ENCODE measurements at places on chromosomes 11 and 22. TPM values are rescaled to one million over a fixed set of nuclear protein-coding genes. Genes with fewer than 3 reads are reported as not detected.

DNA sequence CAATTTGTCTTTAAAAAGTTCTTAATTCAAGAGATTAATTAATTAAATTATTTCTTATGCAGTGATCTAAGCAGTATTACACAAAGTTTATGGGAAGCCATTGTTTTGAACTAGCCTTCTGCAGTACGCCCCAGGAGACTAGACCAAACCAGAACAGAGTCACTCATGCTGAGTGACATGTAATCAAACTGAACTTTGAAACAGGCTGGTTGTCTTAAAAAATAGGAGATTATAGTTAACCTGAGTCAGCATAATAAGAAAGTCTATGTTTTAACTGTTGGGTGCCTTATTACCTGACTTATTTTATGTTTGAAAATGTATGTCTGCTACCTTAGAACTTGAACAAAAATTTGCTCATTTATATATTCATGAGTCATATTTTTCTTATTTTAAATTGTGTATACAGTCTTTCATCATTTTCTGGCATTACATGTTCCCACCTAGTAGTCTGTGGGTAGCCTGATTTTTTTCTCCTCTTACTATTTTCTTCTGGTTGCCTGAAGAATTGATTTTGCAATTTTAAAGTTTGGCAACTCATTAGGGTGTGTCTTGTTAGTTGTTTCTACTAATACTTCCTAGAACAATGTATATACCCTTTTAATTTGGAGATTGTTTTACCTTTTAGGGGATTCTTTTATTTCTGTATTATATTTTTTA lies 161.4 kb downstream of the AASDHPPT start:
- no peak overlapping the region for H3K27ac ChIP-seq
- H3K4me1 ChIP-seq, result no peaks in the 10 kb centered on the region
- no peaks in the 10 kb centered on the region for H3K36me3 ChIP-seq
- H3K4me3 ChIP-seq, result no peak overlapping the region

DNA sequence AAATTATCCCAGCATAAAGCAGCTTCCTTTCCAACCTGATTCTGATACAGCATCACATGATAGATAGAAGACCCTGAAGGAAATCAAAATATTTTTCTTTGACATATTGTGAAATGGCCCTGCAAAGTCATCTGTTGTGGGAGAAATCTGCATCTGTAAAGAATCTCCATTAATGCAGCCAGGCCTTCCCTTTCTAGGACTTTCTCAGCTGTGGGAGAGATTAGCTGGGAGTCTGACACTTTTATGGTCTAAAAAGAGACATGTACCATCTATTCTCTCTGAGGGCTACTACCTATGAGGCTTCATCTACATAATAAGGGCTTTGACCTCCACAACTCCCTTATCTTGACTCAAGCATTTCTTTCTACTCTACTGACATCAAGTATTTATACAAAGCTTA lies 238.1 kb downstream of the SWAP70 start:
- H3K27ac ChIP-seq, result peak overlapping the region; percentile 84
- no peaks in the 10 kb centered on the region for H3K27me3 ChIP-seq
- no peak overlapping the region for H3K4me3 ChIP-seq
- H3K4me1 ChIP-seq, result peaks cover 75% of the 10 kb centered on the region
- peaks cover 13% of the 10 kb centered on the region for H3K36me3 ChIP-seq

DNA sequence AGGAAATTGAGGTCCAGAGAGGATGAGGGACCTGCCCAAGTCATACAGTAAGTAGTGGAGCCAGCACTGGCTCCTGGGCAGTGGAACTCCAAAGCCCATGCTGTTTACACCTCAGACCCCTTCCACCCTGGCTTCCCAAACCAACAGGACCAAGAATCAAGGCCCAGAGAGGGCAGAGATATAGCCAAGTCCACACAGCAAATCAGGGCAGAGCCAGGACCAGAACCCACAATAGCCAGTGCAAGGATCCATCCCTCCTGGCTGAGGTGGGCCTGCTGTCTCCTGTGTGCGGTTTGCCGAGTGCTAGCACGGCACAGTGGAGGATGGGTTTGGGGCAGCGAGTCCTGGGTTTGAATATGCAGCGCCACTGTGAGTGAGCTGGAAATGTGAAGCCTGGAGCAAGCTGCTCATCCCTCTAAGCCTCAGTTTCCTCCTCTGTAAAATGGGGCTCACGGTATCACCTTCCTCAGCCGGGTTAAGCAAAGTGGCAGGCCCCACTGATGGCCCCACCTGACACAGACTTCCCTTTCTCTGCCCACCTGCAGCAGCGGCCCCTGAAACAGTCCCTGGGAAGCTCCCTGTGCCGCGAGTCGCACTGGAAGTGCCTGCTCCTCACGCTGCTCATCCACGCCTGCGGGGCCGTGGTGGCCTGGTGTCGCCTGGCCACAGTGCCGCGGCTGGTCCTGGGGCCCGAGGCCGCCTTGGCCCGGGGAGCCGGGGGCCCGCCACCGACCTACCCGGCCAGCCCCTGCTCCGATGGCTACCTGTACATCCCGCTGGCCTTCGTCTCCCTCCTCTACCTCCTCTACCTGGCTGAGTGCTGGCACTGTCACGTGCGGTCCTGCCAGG lies 2.3 kb downstream of the TMEM151A start:
- H3K4me1 ChIP-seq, result peaks cover 18% of the 10 kb centered on the region
- peaks cover 19% of the 10 kb centered on the region for H3K27me3 ChIP-seq
- H3K4me3 ChIP-seq, result no peak overlapping the region
- no peaks in the 10 kb centered on the region for H3K36me3 ChIP-seq

GRCh38 chr11:43681401-43681942 lies 934 bp downstream of the HSD17B12 start:
- DNase-seq, result no peak
- H3K36me3 ChIP-seq, result peaks cover 15% of the 10 kb centered on the region
- peak overlapping the region; percentile 97 for H3K27ac ChIP-seq
- H3K4me1 ChIP-seq, result peaks cover 41% of the 10 kb centered on the region
- peak overlapping the region; percentile 92 for H3K4me3 ChIP-seq

DNA sequence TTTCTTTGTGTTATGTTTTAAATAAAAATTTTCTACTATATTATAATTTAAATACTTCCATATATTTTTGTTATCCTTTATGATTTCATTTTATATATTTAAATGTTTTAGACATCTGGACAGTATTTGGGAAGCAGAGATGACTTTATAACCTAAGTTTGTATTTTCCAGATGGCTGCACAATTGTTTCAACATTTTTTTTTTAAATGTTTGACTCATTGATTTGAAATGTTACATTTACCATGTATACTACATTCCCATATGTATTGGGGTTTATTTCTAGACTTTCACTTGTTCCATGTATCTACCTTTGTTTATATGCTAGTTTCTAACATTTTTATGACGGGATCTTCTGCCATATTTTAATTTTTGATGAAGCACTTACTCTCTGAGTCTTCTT lies 766.5 kb downstream of the METTL15 start:
- H3K27ac ChIP-seq, result no peak overlapping the region
- no peak overlapping the region for H3K4me3 ChIP-seq
- H3K27me3 ChIP-seq, result no peaks in the 10 kb centered on the region
- no peaks in the 10 kb centered on the region for H3K4me1 ChIP-seq
- no peak for DNase-seq

ADM2 gene
- 21.1 TPM for total RNA-seq

DNA sequence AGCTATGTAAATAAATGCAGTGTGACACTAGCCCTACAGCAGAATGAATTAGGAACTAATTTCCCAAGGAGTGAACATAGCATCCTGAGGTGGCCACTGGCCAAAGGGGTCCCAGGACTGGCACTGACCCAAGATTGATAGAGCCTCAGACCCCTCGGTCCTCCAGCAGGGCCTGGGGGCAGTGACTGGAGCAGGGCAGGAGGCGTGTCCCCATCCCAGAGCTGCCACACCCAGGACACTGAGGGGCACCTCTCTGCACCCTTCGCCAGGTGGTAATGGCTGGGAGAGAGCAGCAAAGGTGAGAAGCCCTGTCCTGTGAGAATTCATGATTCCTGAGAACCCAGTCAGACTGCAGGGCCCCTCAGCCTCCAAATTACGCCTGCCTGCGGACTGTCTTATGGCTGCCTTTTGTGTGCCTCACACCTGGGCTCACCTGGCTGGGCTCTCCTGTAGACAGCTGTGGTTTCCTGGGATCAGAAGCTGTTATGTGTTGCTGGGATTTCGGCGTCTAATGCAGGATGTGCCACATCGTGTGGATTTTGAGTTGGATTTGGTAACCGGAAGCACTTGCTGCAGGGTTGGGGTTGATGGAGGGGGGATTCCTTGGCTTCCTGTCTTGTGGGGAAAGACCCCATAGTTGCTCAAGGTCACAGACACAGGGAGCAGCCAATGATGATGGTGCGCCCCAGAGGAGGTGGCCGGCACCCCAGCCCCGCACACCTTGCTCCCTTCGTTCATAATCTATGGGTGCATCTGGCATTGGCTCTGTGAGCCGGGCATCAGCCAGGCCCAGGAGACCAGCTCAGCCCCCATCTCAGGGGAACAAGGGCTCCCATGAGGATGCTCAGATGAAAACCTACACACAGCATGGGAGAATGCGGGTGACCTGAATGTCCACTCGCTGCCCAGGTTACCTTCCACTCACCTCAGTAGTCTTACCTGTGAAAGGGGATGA lies 582.9 kb downstream of the BRD1 start:
- H3K4me1 ChIP-seq, result no peaks in the 10 kb centered on the region
- peak; percentile 83 for DNase-seq
- no peaks in the 10 kb centered on the region for H3K27me3 ChIP-seq
- no peak overlapping the region for H3K4me3 ChIP-seq
- no peaks in the 10 kb centered on the region for H3K36me3 ChIP-seq
- no peak overlapping the region for H3K27ac ChIP-seq

HORMAD2 gene
- not detected for total RNA-seq

GRCh38 chr11:76610371-76610770 lies 60.2 kb downstream of the LRRC32 start:
- no peak overlapping the region for H3K4me3 ChIP-seq
- H3K27me3 ChIP-seq, result no peaks in the 10 kb centered on the region
- no peaks in the 10 kb centered on the region for H3K36me3 ChIP-seq
- no peak overlapping the region for H3K27ac ChIP-seq
- H3K4me1 ChIP-seq, result peaks cover 27% of the 10 kb centered on the region
- DNase-seq, result no peak

DNA sequence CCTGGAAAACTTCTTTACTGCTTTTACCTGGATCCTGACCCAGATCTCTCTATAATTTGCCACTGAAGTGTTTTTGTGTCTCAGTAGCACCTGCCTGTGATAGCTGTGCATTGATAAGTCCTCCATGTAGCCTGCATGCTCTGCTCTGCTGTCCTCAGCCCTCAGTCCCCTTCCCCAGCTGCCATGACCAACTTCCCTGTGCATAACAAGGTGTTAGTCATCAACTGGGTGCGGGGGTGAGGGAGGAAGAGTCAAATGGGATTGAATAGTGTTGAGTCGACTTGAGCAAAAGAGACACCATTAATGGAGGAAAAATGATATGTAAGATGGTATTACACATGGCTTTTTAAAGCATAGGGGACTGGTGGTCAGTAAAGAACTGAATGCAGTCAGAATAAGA lies 92.2 kb upstream of the PLET1 start:
- peaks cover 6% of the 10 kb centered on the region for H3K27me3 ChIP-seq
- H3K4me3 ChIP-seq, result no peak overlapping the region
- DNase-seq, result no peak
- H3K4me1 ChIP-seq, result no peaks in the 10 kb centered on the region

- H3K4me3 ChIP-seq, result no peak overlapping the region
- no peaks in the 10 kb centered on the region for H3K27me3 ChIP-seq
- peak; percentile 8 for DNase-seq
- H3K27ac ChIP-seq, result peak overlapping the region; percentile 19
These were observed 24.2 kb upstream of the TMEM123 start for GRCh38 chr11:102476812-102477211.

GRCh38 chr11:130192845-130193267 lies 33.3 kb downstream of the ST14 start:
- H3K27me3 ChIP-seq, result peaks cover 9% of the 10 kb centered on the region
- H3K36me3 ChIP-seq, result no peaks in the 10 kb centered on the region
- no peak overlapping the region for H3K27ac ChIP-seq
- DNase-seq, result no peak
- no peak overlapping the region for H3K4me3 ChIP-seq
- H3K4me1 ChIP-seq, result no peaks in the 10 kb centered on the region

GRCh38 chr22:17087498-17088131 lies 2.8 kb downstream of the IL17RA start:
- H3K4me1 ChIP-seq, result peaks cover 15% of the 10 kb centered on the region
- no peak overlapping the region for H3K4me3 ChIP-seq
- H3K27me3 ChIP-seq, result no peaks in the 10 kb centered on the region
- no peak overlapping the region for H3K27ac ChIP-seq
- no peak for DNase-seq
- no peaks in the 10 kb centered on the region for H3K36me3 ChIP-seq

- H3K27ac ChIP-seq, result no peak overlapping the region
- H3K4me3 ChIP-seq, result no peak overlapping the region
These were observed 1456.5 kb downstream of the TBC1D22A start for GRCh38 chr22:48218889-48219420.

C22orf42 gene
- not detected for total RNA-seq

DNA sequence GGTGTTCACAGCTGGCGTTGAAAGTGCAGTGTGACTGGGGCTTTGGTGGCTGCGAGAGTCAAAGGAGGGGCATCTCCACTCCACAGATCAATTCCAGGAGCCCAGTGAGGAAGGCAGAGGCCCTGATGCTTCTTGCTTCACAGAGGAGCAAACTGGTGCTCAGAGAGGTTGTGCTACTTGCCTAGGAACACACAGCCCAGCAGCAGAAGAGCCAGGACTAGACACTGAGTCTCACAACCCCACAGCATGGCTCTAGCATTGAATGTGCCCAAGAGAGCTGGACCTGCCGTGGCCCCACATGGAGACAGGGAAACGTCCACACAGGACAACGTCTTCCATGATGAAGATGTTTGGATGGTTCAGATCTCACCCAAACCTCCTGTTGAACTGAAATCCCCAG lies 33.3 kb downstream of the LINC01488 start:
- H3K27me3 ChIP-seq, result no peaks in the 10 kb centered on the region
- peaks cover 3% of the 10 kb centered on the region for H3K36me3 ChIP-seq
- DNase-seq, result no peak
- no peak overlapping the region for H3K4me3 ChIP-seq

GCAT gene
- total RNA-seq, result 33.4 TPM

DNA sequence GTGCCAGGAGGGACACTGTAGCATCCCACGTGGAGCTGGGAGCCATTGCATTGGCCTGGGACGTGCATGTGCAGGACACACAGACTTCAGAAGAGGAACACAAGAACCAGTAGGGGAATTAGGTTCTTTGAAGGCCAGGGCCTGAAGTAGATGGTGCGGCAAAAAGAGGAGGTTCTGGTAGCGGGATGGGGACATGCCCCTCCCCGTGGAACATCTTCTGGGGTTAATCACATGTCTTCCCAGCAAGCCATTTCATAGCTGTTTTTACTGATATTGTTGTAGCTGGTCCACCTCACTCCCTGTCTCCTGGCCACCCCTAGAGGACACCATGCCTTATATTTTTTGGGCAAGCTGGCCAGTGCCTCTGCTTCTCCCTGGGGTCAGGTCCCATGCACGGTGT lies 74.3 kb downstream of the SCN3B start:
- no peak for DNase-seq
- H3K27ac ChIP-seq, result no peak overlapping the region
- H3K4me1 ChIP-seq, result peaks cover 6% of the 10 kb centered on the region
- no peak overlapping the region for H3K4me3 ChIP-seq
- H3K27me3 ChIP-seq, result peaks cover 22% of the 10 kb centered on the region

- H3K27me3 ChIP-seq, result peaks cover 7% of the 10 kb centered on the region
- DNase-seq, result no peak
- H3K36me3 ChIP-seq, result no peaks in the 10 kb centered on the region
- H3K4me3 ChIP-seq, result no peak overlapping the region
- H3K4me1 ChIP-seq, result no peaks in the 10 kb centered on the region
- H3K27ac ChIP-seq, result no peak overlapping the region
These were observed 22.4 kb upstream of the FDX1 start for GRCh38 chr11:110407315-110407714.
